SJSA1 (cell line): ENCODE measurements at places on chromosomes 7 and 10.

- DNase-seq, result no peak
Observed at GRCh38 chr7:142796001-142796500, 25.3 kb downstream of the PRSS2 start.

DNA sequence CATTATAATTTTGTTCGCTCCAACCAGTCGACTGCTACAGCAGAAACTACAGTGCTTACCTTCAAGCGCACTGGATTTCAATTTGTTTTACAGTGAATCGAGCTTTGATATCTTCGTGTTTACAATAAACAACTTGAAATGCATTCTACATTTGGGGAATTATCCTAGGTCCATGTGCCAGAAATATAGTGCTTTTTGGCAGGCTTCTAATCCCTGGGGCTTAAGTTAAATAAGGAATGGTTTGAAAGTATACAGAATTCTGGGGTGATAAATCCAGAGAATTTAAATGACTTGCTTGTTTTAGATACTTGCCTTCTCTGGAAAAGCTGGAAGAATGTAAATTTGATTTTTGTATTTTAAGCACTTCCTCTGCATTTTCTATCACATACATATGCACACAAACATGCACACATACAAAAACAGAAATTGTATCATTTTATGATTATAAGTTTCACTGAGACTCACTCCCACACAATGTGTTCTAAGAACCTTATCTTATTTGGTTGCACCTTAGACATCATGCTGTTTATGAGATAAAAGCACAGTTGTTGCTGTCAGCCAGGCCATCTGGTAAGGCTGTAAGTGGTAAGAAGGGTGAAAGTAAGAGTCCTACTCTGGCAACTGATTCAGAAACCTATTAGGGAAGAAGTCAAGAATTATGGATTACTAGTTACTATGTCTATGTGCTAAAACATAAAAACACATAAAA lies 347.2 kb upstream of the KCND2 start:
- DNase-seq, result no peak

DNA sequence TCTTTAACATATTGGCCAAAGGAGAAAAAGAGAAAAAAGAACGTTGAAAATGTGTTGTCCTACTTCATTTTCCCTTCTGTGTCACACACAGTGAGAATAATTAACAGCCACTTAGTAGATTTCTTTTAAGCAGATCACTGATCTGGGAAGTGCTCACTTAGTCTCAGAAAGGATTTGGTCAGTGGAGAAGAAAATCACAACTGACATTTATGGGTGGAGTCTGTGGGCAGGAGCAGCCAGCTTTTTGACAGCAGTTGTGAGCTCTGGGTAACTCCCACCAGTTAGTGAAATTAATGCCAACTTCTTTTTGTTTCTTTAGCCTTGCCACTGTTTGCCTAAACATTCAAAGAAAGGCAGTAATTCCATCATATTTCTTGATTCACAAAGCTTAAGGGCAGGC lies 49.7 kb downstream of the CDK14 start:
- DNase-seq, result no peak

- DNase-seq, result peak; percentile 24
Observed at GRCh38 chr10:48551861-48552591, 52.8 kb downstream of the ARHGAP22 start.

GRCh38 chr7:133549633-133550032 lies 296.8 kb downstream of the EXOC4 start:
- no peak for DNase-seq

- no peak for DNase-seq
Observed at GRCh38 chr10:101536800-101537199, 51.3 kb downstream of the POLL start.

GRCh38 chr10:110430340-110431273 lies 67.1 kb upstream of the DUSP5 start:
- no peak for DNase-seq

DNA sequence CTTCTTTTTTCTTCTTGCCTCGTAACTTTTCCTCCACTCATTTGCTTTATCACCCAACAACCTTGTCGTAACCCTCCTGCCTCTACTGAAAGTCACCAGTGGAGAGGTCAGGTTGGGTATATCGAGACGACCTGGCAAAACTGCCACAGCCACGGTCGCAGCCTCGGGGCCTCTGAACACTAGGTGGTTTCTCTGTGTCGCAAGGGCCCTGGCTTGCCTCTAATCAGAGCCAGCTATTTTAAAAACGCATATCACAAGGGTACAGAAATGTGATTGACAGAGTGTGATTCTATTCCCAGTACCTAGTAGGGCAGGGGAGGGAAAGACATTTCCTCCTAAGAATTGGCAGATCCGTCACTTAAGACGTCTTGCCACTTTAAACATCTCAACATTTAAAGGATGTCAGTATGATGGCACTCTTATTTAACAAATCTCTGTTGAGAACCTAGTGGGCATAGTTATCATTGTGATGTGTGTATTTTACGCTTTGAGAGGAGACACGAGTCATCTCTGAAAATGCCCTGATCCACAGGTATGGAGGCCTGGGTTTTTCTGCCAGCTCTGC lies 197.5 kb downstream of the ARHGAP21 start:
- no peak for DNase-seq

GRCh38 chr7:2513702-2514101 lies 5.9 kb upstream of the LFNG start:
- no peak for DNase-seq

- DNase-seq, result no peak
Observed at GRCh38 chr7:44215531-44215930, 14.8 kb downstream of the YKT6 start.

DNA sequence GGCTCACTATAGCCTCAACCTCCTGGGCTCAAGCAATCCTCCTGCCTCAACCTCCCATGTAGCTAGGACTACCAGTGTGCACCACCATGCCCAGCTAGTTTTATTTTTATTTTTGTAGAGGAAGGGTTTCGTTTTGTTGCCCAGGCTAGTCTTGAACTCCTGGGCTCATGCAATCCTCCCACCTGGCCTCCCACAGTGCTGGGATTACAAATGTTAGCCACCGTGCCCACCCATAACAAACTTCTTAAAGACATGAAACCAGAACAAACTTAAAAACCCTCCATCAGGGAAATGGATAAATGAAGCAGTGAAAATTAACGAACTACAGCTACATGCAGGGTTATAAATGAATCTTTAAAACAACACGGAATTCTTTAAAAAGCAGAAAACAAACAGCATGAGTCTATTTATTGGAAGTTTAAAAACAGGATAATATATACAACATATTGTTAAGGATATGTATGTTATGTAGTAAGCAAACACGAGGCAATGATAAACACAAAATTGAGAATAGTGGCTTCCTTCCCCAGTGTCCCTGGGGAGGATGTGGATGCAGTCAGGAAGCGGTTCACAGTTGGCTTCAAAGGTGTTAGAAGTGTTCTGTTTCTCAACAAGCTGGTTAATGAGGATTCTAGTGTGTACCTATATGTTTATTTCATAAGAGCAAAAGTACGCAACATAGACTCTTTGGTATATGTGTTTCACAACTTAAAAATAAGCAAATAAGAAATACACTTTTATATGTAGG lies 128.2 kb upstream of the IMMP2L start:
- DNase-seq, result no peak
